Activated CD4-positive, CD25-positive, alpha-beta regulatory T cell treated with anti-CD3 and anti-CD28 coated beads, Interleukin-2, amount 50 U/mL, for 72 hours (primary cell): ENCODE measurements at places on chromosomes 1 and 21.

DNA sequence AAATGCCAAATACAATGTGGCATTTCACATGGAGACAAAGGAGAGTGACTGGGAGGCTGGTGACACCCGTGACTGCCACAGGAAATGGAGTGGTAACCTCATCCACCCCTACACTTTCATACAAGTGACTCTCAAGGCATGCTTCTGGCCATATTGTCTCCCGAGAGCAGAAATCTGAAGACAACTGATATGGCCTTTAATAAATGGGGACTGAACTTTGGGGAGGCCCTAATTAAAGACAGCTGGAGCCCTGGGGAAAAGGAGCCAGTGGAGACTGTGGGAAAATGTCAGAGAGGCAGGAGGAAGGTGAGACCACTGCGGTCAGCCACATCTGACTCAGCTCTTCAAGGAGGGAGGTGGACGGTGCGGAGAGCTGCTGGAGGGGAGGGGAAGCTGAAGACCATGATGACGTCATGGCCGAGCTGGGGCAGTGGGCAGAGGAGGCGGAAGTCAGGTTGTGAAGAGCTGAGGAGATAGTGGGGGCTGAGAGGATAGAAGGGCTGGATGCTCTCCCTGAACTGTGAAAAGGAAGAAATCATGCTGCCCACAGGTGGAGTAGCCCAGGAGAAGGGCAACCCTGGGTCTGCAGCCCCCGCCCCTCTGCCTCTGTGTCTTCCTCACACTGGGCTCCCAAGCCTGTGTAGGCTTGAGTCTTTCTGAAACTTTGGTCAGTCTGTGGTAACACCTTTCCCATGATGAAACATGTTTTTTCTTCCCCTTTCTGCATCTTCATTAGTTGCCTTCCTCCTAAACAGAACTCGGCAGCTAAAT lies 14.0 kb upstream of the NCF2 start:
- no peak for DNase-seq

GRCh38 chr1:63747445-63747844 lies 26.4 kb upstream of the ROR1 start:
- no peak for DNase-seq

DNA sequence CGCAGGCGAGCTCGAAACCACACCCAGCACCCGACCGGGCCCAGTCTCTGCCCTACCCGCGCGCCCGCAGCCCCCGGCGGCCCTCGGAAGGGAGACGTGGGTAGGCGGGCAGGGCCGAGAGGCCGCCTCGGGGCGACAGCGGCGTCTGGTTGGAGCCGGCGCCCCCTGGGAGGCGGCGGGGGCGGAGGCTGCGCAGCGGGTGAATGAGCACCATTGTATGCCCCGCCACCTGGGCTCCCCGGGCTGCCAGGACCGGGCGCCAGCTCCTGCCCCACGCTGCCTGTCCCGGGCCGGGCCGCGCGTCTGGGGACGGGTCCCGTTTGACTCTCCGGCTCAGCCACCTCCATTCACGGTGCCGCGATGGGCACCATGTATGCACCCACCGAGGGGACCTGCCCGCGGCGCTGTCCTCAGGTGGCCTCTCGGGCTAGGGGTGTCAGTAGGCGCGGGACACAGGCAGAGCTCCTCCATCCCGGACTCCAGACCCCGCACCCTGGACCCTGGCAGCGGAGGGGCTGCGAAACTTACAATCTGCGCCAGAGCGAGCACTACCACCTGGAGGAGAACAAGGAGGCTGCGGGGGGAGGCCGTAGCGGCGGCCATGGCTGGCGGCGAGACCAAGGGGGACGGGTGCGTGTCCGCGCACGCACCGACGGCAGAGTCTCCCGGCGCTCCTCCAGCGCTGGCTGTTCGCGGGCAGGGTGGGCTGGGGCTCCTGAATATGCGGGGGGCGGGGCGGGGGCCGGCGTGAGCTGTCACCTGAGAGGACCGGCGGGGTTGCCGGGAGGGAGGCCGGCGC lies at the start of gene COL9A2:
TSS of gene COL9A2 (minus strand) at position 692 of the 799 bp plus-strand sequence. CDS start at position 603, 89 bp downstream.
- DNase-seq = peak; percentile 62

DNA sequence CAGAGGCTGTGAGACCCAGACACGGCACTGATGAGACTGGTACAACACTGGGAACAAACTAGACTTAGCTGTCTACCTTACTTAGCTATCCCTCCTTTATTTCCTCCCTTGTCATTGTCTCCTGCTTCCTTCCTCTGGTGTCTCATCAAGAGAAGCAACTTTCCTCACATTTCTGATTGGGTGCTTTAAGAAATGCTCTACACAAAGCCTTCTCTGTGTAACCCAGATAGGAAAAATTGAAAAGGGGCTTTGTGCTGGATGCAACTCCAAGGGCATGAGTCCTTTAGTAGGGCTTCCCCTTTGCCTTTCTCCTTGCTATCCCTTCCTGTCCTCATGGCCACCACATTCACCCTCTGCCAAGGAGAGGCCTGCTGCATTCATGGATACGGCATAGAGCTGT lies 274.5 kb downstream of the VAV3 start:
- no peak for DNase-seq

DNA sequence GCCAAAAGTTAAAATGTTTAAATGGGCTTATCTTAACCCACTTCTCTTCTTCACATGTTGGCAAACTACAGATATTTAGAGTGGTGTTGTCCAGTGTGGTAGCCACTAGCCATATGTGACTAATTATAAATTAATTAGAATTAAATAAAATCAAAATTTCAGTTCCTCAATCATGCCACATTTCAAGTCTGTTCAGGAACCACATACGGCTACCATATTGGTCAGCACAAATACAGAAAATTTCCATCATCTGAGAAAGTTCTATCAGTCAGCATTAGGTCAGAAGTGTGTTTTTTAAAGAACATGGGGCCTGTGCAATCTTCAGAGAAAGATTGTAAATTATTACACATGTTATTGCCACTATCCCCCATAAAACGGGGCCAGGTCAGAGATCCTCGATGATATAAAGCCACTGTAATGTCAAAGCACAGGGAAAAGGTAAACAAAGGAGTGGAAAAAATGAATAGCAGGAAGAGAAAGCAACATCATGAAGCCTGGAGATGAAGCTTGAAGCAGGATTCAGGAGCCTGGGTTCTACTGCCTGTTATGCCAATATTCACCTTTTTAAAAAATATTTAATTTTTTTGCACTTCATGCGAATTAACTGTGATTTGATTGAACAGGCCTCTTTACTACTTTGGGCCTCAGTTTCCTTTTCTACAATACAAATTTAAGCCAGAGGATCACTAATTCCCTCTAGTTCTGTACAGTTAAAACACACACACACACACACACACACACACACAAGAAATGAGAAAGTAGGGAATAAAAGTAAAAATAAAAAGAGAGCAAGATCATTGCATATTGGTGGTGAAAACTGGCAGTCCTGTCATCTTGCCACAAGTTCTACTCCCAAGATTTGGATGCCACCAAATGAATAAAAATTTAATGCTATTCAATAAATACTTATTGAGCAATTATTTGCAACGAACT lies 2.3 kb downstream of the RSBN1 start:
- no peak for DNase-seq

GRCh38 chr1:174276087-174276486 lies 116.8 kb downstream of the RABGAP1L start:
- DNase-seq = no peak

DNA sequence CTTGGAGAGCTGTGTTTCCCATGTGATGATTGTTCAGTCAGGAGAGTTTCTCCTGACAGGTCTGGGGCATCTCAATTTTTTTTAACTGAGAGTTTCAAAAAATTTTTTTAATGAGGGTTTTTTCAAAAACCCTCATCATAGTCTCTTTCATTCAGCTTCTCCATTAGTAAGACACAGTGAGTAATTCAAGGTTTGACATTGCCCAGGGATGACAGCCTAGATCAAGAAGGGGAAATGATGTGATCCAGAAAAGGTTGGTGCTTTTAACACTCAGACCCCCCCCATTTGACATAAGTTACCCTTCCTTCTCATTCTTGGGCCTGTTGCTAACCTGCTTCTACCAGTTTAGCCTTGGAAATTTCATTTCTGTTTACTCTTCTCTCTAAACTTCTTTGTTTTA lies 189.4 kb upstream of the HOOK1 start:
- DNase-seq = no peak

- DNase-seq = peak; percentile 55
These were observed 707 bp downstream of the PRCC start for GRCh38 chr1:156767879-156768604.

DNA sequence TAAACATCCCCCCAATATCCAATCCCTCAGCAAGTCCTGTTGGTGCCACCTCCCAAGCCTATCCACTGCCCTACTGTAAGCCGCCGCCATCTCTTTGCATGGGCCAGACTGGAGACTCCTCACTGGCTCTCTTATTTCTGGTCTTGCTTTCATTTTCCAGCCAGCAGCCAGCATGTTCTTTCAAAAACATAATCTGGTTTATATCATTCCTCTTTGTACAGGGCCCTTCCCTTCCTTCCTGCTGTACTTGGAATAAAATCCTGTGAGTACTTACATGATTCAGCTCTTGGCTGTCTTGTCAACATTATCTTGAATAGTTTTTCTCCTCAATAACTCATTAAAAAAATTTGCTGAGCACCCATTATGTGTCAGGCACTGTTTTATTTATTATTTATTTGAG lies 28.2 kb downstream of the TLR5 start:
- no peak for DNase-seq
